ENCODE measurements at places on chromosomes 3 and 15.

DNA sequence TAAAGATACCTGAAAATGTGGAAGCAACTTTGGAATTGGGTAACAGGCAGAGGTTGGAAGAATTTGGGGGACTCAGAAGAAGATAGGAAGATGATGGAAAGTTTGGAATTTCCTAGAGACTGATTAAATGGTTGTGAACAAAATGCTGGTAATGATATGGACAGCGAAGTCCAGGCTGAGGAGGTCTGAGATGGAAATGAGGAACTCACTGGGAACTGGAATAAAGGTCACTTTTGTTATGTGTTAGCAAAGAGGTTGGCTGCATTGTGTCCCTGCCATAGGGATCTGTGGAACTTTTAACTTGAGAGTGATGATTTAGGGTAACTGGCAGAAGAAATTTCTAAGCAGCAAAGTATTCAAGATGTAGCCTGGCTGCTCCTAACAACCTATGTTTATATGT lies 13.0 kb downstream of the MITF start:
- DNase-seq, result no peak

GRCh38 chr15:70522323-70522966 lies 240.9 kb downstream of the UACA start:
- no peak for DNase-seq

DNA sequence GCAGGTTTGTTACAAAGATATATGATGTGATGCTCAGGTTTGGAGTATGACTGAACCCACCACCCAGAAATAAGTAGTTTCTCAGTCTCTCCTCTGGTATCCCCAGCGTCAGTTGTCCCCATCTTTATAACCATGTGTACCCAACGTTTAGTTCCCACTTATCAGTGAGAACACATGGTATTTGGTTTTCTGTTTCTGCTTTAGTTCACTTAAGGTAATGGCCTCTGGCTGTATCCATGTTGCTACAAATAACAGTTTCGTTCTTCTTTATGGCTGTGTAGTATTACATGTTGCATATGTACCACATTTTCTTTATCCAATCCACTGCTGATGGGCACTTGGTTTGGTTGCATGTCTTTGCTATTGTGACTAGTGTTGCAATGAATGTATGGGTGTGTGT lies 132.3 kb downstream of the LMLN start:
- no peak for DNase-seq

DNA sequence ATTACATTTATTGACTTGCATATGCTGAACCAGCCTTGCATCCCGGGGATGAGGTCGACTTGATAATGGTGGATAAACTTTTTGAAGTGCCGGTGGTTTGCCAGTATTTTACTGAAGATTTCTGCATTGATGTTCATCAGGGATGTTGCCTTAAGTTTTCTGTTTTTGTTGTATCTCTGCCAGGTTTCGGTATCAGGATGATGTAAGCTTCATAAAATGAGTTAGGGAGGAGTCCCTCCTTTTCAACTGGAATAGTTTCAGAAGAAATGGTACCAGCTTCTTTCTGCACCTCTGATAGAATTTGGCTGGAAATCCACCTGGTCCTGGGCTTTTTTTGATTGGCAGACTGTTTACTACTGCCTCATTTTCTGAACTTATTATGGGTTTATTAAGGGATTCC lies 250.8 kb downstream of the TBC1D5 start:
- DNase-seq, result no peak

DNA sequence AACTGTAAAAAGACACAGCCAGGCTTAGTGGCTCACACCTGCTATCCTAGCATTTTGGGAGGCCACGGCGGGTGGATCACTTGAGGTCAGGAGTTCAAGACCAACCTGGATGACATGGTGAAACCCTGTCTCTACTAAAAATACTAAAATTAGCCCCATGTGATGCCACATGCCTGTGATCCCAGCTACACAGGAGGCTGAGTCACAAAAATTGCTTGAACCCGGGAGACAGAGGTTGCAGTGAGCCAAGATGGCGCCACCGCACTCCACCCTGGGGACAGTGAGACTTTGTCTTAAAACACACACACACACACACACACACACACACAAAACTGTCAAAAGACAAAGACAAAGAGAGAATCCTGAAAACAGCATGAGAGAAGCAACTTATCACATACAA lies 18.0 kb downstream of the SPCS1 start:
- DNase-seq, result no peak

- DNase-seq, result no peak
These were observed 185.8 kb downstream of the KCNH8 start for GRCh38 chr3:19334120-19334519.

GRCh38 chr15:95078003-95078402 lies 846.6 kb downstream of the MCTP2 start:
- no peak for DNase-seq

GRCh38 chr3:134933997-134934396 lies 138.9 kb downstream of the EPHB1 start:
- no peak for DNase-seq

DNA sequence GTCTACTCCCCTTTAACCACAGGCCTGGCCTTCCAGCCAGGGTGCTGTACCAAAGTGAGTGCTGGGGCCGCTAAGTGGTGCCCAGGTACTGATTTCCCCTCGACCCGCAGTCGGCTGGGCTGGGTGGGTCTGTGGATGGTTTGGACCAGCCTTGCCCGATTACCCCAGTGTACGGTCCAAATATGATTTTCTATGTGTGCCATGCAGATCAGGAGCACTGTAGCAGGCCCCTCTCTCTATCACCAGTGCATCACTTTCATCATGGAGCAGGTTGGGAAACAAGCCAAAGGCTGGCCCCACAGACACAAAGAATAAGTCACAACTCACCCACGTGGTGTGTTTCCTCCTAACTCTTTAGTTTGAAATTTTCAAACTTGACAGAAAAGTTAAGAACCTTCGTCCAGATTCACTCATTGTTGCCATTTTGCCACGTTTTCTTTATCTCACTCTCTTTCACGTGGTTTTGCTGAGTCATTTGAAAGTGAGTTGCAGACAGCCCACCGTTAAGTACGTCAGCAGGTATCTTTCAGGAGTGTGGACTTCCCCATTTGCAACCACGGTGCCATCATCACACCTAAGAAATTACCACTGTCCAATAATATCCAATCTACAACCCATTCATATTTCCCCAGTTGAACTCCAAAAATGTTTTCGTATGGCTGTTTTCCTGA lies 37.0 kb downstream of the ZNF710 start:
- no peak for DNase-seq

- DNase-seq, result no peak
These were observed 113.1 kb upstream of the ABHD17C start for GRCh38 chr15:80581976-80582375.

DNA sequence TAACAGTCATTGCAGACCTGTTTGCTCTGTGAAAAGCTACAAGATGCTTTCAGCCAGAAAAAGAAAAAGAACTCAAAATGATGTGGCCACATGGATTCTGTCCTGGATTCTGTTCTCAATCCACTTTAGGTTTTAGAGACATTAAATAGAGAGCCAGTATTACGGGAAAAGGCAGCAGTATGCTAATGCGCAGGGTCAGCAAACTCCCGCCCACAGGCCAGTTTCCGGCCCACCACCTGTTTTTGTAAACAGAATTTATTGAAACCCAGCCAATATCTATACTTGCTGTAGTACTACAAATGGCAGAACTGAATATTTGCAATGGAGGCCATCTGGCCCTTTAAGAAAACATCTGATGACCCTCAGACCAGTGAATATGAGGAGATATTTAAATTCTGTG lies 416.1 kb downstream of the ERC2 start:
- no peak for DNase-seq

DNA sequence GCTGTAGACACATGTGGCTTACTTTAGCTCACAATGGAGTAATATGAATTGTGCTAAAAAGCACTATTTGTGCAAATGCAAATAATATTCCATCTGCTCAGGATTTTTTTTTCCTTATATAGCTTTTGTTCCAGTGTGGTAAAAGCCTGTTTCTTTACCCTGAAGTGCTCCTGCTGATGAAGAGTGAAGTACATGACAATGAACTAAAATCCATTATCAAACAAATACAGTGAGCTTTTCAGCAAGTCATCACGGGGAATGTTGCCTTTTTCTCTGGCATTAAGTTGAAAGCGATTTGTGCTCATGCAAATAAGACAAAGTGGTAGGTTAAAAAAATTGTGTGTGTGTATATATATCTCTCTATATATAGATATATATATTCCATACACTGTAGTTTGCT lies 28.6 kb upstream of the CCDC39 start:
- DNase-seq, result no peak

- no peak for DNase-seq
These were observed 15.3 kb upstream of the TGM5 start for GRCh38 chr15:43281926-43282602.

DNA sequence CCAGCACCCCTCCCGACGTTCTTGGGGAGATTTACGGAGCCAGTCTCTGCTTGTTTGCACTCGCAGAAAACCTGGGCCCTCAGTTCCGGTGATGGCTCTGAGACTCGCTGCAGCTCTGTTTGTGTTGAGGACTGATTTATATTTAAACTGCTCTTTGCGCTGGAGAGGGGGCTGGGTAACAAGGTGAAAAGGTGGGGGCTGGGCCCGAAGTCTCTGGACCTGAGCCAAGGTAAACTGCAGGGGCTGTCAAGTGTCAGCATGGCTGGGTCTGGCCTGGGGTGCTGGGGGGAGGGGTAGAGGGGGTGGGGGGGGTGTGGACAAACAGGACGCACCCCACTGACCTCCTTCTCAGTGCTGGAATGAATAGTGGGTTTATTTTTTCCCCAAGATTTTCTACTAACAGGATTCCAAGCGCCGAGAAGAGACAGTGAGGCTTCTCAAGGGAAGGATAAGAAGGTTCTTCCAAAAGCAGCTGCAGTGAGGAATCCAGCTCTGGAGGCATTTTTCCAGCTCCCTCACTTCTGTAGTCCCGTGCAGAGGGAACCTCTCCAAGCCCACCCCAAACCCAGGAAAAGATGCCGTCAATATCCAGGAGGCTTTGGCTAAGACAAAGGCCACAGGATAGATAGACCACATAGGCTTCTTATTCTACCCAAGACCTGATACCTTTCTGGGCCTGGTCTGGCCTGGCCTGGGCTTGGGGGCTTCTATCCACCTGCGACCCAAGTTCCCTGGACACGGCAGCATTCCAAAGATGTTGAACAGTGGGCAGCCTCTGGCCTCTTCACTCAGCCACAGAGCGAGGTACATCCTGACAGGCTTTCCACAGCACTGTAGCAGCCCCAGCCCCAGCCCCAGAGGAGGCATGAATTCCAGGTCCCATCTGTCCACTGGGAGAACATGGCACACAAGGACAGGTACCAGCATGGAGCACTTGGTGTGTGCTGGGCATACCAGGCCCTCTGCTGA lies 938 bp upstream of the SLCO2A1 start:
- DNase-seq, result no peak

- DNase-seq, result no peak
These were observed 110.7 kb downstream of the LRRC49 start for GRCh38 chr15:71003319-71003718.

GRCh38 chr3:71146673-71147072 lies 436.9 kb downstream of the FOXP1 start:
- no peak for DNase-seq

- no peak for DNase-seq
These were observed 72.0 kb upstream of the LRTM1 start for GRCh38 chr3:54999811-55000210.

DNA sequence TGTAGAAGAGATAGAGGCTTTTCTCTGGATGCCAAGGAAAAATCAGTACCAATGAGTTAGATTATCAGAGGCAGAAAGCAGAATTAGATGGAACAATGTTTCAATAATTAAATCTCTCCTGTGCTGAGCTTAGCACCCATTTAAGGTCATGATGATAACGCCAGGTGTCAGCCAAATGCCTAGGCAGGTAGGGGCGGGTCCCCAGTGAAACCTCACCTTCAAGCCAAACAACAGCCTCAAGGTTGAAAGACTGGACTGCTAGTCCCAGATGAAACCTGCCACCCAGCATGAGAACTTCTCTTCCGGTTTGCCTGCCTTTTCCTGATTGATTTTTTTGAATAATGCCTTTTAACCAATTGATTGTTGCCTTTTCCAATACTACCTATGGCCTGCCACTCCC lies 363.0 kb downstream of the PLOD2 start:
- no peak for DNase-seq

DNA sequence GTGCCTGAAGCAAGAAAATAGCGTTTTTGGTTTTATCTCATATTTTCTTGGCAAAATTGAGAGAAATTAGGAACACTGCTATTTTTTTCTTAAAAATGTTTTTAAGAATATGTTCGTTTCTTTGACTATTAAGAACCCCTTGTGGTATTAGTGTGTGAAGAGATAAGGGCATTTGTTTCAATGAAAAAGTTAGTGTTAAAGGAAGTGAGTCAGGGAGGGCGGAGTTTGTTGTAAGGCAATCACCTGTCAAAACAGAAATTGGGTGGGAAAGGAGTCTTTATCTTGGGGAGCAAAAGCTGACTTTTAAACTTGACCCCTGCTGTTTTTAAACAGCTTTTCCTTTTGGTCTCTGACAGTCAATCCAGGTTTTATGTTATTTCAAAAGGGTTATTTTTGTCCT lies 4.2 kb downstream of the RAP2B start:
- DNase-seq, result no peak

Data from NCI-H1694 (cell line).